ENCODE measurements at places on chromosomes 4 and X.

- no peak for DNase-seq
These were observed 451.1 kb downstream of the PPARGC1A start for GRCh38 chr4:23438764-23439163.

DNA sequence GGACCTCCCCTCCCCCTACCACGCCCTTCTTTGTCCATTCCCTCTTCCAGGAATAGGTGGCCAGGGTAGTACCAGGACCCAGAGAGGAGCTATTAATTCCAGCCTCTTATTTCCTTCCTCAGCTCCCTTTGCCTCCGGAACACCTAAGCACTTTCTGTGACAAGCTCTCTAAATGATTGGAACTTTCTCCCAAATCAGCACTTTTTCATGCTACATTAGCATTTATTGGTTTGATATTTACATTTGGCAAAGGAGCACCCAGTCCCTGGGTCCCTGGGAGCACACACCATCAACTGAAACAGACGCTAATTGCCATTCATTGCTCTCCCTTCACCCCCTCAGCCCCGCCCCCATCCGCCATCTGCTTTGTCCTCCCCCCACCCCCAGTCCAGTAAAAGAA is 182.0 kb upstream of the BCOR start:
- DNase-seq = no peak

DNA sequence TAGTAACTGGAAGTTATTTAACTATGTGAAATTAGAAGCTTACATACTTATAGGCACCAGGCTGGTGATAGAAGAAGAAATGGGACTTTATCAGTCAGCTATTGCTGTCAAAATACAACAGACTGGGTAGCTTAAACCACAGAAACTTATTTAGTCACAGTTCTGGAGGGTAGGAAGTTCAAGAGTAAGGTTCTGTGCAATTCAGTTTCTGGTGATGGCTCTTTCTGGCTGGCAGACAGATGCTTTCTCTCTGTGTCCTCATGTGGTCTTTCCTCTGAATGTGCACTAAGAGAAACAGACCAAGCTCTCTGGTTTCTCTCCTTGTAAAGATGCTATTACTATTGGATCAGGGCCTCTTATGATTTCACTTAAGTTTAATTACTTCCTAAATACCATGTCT is 92.1 kb upstream of the ANKRD50 start:
- DNase-seq = no peak

GRCh38 chr4:176376032-176376614 is 56.4 kb downstream of the SPCS3 start:
- DNase-seq = no peak

DNA sequence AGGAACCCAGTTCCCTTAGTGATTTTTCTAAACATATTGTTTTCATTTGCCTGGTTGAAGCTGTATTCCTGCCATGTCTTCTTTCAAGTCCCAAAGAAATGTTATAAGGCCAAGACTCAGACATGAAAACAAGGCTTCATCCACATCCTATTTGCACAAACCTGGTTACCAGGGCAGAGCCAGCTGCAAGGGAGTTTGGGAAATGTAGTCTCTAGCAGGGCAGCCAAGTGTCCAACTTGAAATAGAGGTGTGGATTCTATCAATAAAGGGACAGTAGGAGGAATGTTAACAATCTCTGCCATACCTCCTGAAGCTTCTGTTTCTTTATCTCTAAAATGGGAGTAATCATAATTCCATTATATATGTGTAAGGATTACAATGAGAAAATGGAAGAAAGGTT is 56.6 kb downstream of the INTS12 start:
- no peak for DNase-seq

- no peak for DNase-seq
These were observed 132.7 kb downstream of the ARHGAP24 start for GRCh38 chr4:85607624-85608023.

GRCh38 chr4:76301068-76301774 is 5.3 kb upstream of the STBD1 start:
- peak; percentile 47 for DNase-seq

DNA sequence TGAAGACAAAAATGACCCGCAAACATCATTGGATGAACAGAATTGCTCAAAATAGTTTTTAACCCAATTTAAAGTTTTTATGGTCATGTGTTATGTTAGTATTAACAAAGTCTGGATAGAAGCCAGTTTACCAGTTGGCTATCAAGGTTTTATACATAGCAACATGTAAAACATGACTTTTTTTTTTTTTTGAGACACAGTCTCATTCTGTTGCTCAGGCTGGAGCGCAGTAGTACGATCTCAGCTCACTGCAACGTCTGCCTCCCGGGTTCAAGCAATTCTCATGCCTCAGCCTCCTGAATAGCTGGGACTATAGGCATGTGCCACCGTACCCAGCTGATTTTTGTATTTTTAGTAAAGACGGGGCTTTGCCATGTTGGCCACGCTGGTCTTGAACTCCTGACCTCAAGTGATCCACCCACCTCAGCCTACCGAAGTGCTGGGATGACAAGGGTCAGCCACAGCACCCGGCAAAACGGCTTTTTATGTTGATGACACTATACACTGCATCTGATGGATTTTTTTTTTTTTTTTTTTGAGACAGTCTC is 3.4 kb downstream of the SAT1 start:
- DNase-seq = no peak

DNA sequence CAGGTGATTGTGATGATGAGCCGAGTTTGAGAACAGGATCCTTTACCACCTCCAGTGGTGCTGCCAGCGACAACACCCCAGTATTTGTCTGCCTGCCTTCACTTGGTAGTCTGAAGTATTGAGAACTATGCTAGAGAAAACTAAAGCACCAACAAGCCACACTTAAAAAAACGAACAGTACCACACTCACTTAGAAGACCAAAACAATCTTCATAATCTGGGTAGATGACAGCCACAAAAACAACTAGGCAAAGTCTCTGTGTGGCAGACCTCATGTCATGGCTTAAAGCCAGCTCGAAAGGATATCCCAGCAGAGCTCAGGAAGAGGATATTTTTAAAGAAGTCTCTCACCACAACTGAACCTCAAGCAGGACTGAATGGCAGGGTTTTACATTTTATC is 236.0 kb downstream of the GPC3 start:
- peak; percentile 21 for DNase-seq

DNA sequence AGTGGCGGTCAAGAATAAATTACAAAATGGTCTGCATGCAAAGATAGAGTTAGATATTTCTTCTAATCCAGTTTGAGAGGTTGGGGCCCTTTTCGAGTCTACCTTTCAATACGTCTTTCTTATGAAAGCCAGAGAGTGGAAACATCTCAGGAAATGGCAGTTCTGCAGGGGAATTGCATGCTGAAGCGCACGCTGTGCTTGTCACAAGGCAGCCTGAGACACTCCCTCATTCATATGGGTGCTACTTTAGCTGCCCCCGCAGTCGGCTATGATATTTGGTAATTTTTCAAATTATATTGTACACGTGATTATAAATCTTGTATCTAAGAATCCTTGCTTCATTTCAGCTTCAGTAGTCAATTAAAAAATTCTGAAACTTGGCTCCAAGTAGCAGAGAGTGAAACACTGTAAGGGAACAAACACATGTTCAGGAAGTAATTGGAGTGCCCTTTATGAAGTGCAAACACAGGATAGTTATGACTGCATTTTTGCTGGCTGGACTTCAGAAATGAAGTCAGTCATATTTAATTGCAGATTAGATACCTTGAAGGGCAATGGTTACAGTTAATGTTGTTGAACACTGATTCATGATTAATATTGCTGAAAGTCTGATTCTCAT is 145.5 kb upstream of the NAP1L5 start:
- DNase-seq = no peak

- DNase-seq = no peak
These were observed 105.2 kb downstream of the GASK1B start for GRCh38 chr4:158067646-158068045.

DNA sequence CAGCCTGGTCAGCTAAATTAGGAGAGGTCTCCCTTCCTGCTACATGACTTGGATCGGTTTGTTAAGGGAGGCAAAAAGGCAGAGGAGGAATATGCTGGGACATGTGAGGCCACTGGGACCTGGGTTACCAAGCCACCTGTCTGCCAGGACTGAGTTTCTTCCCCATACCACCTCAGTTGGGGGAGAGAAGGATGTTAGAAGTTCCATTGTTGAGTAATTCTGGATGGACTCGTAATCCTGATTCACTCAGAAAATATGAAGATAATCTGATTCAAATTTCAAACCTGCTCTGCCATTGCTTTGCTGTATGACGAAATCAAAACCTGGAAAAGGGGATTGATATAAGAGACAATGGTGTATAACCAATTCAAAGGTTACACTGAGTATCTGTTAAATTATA is 97.4 kb upstream of the S100G start:
- DNase-seq = no peak

DNA sequence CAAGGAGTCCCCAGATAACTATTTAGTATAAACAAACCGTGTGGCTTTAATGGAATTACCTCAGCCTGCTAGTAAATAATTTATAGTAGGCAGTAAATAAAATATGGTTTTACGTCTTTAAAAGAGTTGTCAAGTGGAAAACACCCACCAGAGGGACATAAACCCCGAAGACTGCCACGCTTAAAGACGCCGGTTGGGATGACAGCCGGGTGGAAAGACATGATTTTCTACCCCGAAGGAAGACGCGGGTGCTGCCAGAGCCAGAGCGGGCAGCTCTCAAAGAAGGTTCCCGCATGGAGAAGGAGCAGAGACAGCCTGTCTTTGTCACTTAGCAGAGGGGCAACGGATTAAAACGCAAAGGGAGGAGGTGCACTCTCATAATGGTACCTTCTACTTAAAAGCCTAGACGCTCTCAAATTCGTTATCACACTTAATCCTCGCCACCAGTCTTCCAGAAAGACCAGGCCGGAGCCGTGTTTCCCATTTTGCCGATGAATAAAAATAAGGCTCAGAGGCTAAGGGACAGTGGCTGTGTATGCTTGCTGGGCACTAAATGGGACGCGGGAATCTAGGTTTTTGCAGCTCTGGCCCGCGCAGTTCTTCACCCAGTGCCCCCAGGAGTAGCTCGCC is 140.5 kb upstream of the ZIC3 start:
- no peak for DNase-seq

DNA sequence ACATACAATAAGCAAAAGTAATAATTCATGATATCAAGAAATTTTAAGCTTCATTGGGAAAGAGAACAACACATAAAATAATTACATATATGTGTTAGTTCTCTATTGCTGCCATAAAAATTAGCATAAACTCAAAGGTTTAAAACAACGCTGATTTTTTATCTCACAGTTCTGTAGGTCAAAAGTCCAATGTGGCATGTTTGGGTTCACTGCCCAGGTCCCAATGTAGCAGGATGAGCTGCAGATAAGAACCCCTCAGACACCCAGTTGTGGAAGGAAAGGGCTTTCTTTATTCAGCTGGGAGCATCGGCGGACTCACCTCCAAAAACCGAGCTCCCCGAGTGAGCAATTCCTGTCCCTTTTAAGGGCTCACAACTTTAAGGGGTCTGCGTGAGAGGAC is 13.1 kb upstream of the MAGEB16 start:
- DNase-seq = no peak

- DNase-seq = no peak
These were observed 913.3 kb downstream of the PDHA2 start for GRCh38 chr4:96753216-96753615.

GRCh38 chr4:118894034-118894433 is 5.4 kb downstream of the SYNPO2 start:
- DNase-seq = no peak

DNA sequence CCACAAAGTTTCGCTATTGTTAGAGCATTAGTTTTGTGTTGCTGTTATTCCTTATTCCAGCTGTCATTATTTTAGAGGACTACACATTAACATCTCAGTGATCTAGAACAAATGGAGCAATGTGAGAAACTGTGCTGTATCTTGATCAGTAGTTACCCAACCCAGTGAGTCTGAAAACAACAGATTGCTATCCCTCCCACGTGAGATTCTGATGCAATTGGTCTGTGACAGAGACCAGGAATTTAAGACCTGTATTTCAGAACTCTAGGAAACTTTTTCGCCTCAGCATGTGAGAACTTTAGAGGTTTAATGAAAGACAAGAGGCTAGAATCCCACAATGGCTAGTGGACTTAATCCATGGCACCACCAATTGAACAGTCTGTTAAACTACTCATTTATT is 35.7 kb upstream of the CDS1 start:
- DNase-seq = no peak

DNA sequence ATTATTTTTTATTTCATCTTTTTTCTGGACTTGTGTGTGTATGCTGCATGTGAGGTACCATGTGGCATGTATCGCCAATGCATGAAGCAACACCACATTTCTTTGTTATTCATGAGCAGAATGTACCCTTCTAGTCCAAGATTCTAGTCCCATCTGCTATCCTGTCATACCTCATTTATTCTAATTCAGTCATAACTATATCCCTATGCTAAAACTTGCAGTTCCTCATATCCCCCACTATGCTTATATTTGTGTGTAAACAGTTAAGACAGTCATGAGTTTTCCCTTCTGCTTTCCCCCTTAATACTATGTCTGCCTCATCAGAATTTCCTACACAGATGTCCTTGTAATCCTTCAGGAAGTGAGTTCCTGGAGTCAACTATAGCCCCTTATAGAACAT is 19.7 kb downstream of the OCRL start:
- no peak for DNase-seq

Data from GDM1 (cell line).